ENCODE measurements at places on chromosomes 3 and 15.
A peak's percentile ranks its signal among the peaks of the same experiment; 100 is the strongest.

DNA sequence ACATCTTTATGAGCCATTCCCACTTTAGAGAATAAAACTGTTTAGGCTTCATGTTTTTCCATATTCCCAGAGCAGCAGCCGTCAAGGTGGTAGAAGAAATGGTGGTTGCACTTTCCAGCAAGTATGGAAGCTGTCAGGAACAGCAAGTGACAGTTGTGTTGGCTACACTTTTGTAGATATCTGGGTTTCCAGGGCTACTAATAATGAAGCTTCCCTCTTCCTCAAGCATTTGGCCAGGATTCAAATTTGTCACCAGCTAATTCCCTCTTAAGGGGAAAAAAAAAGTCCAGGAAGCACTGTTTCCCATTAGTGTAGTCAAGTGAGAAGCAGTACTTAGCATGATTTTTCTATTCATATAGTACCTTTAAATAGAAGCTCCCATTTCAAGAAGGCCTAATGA lies 252.8 kb downstream of the IGSF11 start:
- DNase-seq = no peak

DNA sequence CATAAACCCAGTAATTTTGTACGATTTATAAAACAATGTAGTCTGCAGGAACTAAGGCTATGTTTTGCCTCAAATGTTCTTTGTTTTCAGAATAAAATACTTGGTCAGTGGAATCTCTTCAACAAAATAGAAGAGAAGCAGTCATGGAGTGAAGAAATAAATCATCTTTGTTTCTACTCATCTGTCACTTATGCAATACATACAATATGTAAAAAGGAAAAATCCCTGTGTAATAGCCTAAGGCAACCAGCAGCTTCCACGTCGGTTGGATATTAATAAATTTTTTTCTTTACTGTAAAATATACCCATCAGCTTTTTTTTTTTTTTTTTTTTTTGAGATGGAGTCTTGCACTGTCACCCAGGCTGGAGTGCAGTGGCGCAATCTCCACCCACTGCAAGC lies 5.2 kb upstream of the WDR5B start:
- no peak for DNase-seq

GRCh38 chr15:63874616-63875015 lies 40.9 kb upstream of the HERC1 start:
- no peak for DNase-seq

DNA sequence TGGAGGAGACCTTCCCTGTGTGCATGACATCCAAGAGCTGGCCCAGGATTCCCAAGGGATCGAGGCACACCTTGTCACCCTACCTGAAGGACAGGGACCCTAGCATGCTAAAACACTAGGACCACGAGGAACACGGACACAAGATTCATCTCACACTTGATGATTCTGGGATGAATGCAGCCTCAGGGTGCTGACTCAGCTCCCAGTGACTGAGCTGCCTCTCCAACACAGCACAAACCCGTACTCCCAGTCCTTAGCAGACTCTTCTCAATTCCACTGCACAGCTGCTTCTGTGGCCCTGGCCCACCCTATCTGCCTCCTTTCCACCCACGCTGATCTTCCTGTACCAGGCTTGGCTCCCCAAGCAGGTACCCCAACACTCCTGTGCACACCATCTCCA lies 9.1 kb upstream of the OXTR start:
- no peak for DNase-seq

- DNase-seq = peak; percentile 14
These were observed 673.4 kb upstream of the CBLB start for GRCh38 chr3:106542101-106542769.

- DNase-seq = no peak
These were observed at the start of gene DNAH1 for GRCh38 chr3:52315977-52316764. DNAH1 (plus strand) TSS chr3:52316319; CDS start chr3:52322443, 6,124 bp downstream.

DNA sequence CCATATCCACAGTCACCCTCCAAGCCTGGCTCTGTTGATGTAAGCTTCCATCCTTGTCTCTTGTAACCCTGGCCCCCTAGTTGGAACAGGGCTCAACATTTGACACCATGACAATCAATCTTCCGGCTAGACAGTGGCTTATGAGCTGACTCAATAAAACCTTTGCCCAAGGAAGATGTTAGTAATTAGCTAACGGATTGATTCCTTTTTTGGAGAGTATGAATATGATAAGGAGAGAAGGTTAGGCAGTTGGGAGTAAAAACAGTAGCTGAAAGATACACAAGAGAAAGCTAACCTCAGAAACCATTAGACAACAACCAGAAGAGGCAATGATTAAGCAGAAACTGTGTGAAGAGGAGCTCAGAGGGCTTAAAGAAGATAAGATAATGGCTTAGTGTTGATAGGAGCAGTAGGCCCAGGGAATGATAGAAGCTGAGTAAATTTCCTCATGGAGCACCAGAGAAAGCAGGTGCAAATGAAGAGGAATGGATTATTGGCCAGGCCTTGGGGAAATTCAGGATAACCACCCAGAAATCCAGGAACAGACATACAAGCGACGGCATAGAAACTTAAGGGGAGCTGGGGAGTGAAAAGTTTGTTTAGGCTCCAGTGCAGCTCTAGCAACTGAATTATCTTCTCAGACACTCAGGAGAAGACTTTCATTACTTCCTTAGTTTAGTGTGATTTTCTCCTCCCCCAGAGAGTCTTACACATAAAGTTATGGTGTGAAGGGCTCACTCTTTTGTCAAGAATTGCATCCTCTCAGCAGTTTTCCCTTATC lies 7.8 kb upstream of the RFX7 start:
- no peak for DNase-seq

DNA sequence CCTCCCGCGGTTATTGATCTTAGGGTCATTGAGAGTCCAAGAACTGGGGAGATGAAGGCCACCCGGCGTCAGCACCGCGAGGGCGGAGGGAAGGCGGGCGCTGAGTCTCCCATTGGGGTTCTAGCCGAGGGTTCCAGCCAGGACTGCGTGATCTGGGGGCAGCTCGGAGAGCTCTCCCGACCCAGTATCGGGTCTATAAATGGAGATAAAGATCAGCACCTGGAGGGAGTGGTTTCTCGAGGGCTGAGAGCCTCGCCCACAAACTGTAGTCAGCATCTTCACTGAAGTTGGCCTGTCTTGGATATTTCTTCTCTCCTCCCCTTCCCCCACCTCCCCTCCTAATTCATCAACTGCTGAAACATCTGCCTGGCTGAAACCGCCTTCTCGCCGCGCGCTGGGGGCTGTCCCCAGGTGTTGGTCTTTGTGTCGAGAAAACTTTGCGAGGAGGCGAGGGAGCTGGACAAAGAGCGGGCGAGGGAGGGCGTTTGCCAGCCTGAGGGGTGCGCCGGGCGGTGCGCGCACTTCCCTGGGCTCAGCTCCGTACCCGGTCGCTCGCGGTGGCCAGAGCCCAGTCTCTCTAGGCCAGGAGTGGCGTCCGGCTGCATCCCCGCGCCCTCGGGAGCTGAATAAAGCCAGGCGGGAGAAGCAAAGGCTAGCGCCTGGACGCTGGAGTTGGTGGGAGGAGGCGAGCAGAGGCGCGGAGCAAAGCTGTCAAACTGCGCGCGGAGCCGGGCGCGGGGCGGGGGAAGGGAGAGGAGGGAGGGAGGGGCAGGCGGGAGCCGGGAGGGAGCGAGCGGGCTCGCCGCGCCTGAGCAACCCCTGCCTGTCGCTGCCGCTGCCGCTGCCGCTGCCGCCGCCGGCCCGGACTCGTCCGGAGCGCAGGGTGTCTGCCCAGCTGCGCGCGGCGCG lies at the start of gene ST8SIA2:
ST8SIA2 (plus strand) TSS at position 811 of the 909 bp plus-strand sequence. CDS start 184 bp downstream, outside the sequence.
- no peak for DNase-seq

GRCh38 chr3:158768881-158769543 lies 32.8 kb upstream of the MFSD1 start:
- peak; percentile 82 for DNase-seq

DNA sequence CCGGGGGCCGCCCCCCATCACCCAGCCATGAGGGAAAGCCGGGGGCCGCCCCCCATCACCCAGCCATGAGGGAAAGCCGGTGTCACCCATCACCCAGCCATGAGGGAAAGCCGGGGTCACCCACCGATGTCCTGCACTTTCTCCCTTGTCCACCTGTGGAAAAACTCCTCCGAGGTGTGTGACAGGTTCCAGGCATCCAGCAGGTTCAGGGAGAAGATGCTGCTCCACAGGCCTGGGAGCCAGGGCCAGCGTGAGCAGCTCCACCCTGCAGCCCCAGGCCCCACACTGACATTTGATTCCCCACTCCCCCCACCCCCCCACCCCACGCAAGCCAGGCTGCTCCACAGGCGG lies 15.5 kb upstream of the EHD4 start:
- DNase-seq = no peak

DNA sequence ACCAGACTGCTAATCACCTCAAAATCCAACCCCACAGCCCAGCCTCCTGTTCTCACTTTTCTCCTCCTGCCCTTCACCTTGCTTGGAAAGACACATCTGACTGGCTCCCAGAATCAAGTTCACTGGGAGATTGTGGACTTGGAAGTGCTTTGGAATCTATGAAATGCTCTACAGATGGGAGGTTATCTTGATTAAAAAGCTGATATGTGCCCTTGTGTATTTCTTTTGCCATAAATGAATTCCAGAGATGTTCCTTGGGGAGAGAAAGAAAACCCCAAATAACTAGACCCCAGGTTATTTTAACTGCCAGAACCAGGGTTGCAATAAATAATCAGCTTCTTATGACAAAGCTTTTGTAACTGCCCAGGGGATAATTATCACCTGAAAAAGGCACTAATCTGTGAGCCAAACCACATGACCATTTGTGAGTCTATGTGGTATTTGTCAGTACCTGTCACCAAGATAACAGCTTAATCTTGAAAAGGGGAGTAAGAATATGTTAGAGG lies 21.7 kb upstream of the ARHGEF3 start:
- no peak for DNase-seq

DNA sequence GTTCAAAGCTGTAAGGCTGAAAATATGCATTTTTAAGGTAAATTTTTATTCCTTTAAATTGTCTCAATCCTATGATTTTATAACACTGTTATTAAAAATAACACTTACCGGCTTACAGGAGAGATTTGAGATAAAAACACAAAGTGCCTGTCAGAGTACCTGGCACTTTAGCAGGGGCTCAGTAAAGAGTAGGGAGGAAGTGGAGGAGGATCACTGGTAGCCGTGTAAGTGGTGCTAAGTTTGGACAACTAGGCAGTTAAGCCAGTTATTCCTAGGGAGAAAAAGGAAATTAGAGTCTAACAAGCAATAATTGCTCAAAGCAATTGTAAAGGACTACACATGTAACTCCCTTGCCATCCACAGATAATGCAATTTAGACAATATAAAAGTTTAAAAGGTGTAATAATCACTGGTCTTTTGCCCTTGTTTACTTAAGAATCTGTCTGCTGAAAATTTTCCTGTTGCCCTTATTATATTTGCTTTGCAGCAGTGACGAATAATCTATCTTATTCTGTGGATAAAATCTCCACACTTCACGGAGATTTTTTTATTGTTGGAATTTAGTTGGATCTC lies 204.8 kb downstream of the CDIN1 start:
- DNase-seq = no peak

- no peak for DNase-seq
These were observed 83.8 kb downstream of the EDEM1 start for GRCh38 chr3:5271372-5271683.

DNA sequence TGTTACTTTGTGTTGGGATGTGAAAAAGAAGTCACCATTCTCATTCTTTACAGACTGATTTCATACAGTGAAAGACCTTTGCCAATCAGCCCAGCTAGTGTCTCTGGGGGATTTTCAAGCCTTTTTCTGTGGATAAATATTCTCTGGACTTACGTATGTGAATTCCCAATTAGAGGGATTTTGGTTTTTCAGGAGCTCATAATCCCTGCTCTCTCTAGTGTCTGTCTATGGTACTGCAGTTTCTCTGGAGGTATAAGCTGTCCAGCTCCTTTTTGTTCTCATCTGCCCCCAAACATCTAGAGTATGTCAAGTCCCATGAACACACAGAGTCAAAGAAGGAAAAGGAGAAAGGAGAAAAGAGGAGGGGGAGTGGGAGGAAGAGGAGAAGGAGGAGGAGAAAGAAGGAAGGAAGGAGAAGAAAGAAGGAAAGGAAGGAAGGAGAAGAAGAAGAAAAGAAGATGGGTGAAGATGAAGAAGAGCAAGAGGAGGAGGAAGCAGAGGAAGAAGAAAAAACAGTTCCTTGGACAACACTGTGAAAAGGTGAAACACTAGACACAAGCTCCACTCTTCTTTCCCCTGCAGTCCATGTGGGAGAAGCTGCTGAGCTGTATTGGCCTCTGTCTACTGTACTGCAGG lies 218.6 kb downstream of the GREM1 start:
- peak; percentile 31 for DNase-seq

- peak; percentile 71 for DNase-seq
These were observed at the start of gene CSK for GRCh38 chr15:74781431-74782258. CSK (plus strand) TSS chr15:74782080; CDS start chr15:74798298, 16,218 bp downstream.

DNA sequence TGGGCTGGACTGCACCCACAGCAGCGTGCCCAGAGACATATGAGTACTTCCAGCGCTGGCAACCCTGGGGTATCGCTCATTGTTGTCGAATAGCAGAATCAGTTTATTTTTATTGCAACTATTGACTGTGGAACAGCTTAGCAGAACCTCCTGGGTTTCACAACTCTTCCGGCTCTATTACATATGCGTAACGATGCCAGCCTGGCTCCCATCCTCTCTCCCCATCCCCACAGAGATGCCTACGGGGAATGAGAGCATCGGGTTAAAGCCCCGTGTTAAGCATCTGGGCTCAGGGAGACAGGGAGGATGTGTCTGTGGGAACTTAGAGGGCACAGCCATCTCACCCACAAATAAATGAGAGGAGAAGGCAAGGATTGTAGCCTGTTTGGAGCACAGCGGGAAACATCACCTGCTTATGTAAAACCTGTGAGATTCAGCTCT lies 76.6 kb upstream of the DLG1 start:
- no peak for DNase-seq

GRCh38 chr3:69784954-69785514 lies 45.8 kb downstream of the MITF start:
- DNase-seq = no peak

DNA sequence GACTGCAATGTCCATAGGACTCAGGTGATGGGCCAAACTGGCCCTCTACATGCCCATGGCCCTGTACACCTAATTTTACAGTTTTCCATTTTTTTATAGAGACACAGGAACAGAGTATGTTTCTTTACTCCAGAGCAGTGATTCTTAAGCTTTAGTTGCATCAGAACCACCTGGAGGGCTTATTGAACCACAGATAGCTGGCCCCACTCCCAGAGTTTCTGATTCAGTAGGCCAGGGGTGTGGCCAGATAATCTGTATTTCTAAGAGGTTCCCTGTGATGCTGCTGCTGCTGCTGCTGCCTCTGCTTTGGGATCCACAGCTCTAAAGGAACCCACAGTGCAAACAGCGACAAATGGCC lies 5.1 kb downstream of the RBP1 start:
- peak; percentile 34 for DNase-seq

GRCh38 chr3:29397406-29397805 lies 116.5 kb downstream of the RBMS3 start:
- no peak for DNase-seq

DNA sequence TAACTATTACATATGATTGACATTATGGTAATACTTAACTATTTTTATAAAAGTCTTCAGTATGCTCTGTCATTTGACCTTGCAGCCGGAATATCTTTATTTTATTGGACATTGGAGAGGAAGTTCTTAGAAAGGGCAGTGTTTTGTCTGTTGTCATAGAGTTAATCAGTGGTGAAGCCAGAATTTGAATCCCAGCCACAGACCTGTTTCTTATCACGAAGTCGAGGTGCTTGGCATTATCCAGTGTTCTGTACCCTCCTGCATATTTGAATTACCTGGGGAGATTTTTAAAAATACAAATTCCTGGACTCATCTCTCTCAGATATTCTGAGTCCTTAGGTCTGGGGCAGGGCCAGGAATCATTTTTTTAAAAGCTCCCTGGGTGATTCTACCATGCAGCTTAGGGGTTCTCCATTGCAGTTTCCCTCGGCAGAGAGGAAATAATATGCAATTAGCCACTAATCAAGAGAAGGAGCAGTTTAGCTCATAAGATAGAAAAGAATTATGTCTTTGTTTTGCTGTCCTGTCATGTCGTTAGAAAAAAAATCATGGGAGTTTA lies 195.6 kb upstream of the CFAP20DC start:
- DNase-seq = no peak
